Esophagus squamous epithelium (tissue), 5 donors: ENCODE measurements at places on chromosomes 13 and 19.

- no peak for DNase-seq
Observed at GRCh38 chr13:52644108-52644507, 1.9 kb downstream of the HNRNPA1L2 start.

DNA sequence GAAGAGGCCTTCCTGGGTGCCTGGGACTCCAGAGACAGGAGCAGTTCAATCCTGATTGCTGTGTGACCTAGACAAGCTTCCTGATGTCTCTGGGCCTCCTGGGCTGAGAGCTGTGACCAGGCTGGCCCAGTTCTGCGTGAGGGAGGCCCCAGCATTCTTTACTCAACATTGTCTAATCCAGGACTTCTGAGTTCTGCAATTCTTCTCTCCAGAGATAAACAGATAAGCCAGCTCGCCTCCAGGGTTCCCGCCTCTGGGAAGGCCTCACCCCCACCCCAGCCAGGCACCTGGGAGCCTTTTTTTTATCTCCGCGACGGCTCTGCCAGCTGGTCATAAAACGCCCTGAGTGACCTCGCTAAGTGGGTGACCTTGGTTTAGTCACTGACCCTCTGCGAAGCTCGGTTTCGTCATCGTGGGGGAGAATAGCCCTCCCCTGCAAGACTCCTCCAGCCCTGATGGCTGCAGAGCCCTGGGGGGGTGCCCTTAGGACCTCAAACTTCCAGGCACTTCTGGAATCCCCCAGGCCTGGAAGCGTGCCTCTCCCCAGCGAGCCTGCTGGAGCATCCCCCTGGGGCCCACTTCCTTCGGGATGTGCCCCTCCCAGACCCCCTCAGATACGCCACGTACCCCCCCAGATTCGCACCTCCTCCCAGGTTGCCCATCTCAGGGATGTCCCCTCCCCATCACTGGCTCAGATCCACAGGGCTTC is 1.9 kb downstream of the SULT2B1 start:
- DNase-seq, result no peak

GRCh38 chr13:109875746-109876145 is 89.4 kb upstream of the IRS2 start:
- no peak for DNase-seq

- DNase-seq, result no peak
Observed at GRCh38 chr19:37999309-38000213, 92.6 kb downstream of the SIPA1L3 start.

DNA sequence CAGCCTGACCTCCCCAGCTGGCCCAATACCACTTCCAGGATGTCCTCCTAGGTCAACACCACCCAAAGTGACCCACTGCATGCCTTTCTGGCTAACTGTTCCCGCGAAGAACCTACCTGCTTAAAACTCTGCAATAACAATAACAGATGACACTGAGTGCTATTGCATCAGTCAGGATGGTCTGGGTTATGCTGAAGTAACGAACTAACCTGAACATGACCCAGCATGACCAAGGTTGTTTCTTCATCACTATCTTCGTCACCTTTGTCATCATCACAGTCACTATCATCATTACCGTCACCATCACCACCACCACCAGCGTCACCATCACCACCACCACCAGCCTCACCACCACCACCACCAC is 10.6 kb upstream of the FXYD3 start:
- DNase-seq, result no peak

DNA sequence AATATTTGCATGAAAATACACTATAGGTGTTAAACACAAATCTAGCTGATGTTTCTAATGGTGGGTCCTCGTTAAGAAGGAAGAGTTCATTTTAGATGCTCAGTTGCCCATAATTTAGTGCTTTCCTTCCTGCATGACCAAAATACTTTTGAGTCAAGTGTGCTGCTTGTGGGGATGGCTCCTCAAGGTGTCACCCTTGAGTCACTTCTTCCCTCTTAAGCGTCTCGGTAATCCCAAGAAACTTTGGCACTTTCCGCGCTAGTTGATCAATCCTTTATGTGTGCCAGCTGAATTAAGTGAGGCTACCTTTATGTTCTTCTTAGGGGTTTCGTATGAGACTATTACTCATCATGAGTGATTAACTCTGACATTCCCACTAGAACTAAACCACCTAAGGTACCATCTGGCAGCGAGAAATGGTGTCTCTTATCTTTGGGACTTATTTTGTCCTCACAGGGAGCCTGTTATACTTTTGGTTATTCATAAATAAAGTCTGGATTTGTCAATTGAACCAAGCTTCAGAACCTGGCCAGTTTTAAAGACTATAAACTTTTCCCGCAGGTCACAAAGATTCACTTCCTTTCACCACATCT is 106.8 kb downstream of the NHLRC3 start:
- DNase-seq, result no peak

DNA sequence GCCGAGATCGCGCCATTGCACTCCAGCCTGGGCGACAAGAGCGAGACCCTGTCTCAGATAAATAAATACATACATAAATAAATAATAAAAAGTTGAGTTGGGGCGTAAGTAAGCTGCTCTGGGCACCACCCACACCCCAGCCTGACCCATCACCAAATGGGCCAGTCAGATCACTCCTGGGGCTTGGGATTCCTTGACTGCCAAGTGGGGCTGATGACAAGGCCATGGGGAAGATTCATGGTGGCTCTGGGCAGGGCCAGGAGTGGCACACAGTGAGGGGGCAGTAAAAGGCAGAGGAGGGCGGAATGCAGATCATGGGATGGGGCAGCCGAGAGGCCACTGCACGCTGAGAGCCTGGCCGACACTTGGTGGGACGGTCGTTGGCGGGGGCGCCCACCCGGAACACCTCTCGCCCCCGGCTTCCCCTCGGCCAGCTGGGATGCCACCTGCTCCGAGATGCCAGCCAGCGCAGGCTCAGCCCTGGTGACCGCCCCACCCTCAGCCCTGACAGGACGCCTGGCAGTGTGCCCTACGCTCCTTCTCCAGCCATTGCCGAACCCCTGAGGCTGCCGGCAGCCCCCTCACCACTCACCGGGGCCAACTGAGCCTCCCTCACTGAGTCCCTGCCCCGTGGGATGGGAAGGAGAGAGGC is 10.9 kb downstream of the ZNF653 start:
- no peak for DNase-seq

- no peak for DNase-seq
Observed at GRCh38 chr19:10430505-10431253, 10.3 kb downstream of the PDE4A start.

GRCh38 chr13:111953546-111954178 is 113.3 kb upstream of the SOX1 start:
- no peak for DNase-seq

- no peak for DNase-seq
Observed at GRCh38 chr13:72383646-72384045, 343.8 kb downstream of the MZT1 start.

DNA sequence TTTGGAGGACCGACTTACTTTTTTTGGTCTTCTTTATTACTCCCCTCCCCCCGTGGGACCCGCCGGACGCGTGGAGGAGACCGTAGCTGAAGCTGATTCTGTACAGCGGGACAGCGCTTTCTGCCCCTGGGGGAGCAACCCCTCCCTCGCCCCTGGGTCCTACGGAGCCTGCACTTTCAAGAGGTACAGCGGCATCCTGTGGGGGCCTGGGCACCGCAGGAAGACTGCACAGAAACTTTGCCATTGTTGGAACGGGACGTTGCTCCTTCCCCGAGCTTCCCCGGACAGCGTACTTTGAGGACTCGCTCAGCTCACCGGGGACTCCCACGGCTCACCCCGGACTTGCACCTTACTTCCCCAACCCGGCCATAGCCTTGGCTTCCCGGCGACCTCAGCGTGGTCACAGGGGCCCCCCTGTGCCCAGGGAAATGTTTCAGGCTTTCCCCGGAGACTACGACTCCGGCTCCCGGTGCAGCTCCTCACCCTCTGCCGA is 409 bp downstream of the FOSB start:
- no peak for DNase-seq

DNA sequence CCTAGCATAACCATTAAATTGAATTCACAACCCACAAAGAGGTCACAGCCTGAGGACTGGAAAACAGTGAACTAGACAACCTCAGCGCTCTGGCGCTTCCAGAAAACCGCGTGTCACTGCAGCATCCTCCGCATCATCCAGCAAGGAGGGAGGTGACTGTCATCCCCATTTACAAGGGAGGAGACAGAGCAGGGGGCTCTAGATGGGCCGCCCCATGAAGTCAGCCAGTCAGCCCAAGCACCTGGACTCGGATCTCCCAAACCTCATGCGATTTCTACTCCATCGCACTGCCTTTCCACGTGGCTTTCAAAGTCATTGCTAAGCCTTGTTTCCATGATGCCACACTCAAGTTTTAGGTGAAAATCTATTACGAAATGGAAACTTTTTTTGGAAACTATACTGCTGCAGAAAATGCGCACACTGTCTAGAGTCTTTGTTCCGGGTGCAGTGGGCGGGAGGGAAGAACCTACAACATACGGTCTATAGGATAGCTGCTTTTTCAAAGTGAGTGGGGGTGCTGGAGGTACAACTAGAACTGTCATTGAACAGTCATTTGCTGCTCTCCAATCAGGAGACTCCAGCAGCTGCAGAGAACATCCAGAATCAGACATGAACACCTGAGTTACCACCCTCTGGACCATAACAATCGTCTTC is 2.8 kb downstream of the AP3D1 start:
- DNase-seq, result no peak

DNA sequence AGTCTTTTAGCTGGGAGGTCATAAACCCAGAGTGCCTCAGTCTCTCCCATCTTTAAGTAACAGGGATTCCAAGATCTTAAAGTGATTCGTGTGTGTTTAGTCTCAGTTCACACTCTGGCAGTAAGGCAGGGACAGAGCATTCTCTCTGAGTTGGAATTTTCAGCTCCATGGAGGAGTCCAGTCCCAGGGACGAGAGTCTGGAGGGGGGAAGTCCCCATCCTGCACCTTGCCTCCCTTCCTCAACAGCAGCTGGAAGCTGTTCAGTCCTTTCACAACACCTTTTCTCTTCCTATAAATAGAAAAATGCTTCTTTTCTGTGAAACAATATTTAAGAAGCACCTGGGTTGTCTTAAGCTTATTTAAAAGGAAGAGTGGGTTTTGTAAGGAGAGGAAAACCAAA is 82.0 kb downstream of the KLF5 start:
- no peak for DNase-seq

DNA sequence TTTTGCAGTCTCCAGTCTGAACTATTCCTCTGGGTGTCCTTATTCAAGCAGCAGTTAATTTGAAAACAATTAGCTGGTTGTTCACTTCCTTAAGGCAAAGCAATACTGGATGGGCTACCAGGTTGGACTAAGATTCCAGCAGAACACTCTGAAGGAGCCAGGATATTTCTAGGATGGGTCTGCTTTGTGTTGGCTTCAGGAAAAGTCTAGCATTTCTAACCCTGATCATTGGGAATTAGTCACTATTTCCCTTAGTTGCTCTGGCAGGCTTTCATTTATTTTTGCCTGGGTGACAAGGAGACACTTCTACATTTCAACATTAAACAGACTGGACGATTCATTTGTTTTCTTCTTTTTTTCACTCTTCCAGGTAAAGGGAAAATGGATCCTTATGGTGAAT is 228.4 kb downstream of the ENOX1 start:
- no peak for DNase-seq

GRCh38 chr19:7815325-7815724 is 14.7 kb upstream of the EVI5L start:
- DNase-seq, result no peak

DNA sequence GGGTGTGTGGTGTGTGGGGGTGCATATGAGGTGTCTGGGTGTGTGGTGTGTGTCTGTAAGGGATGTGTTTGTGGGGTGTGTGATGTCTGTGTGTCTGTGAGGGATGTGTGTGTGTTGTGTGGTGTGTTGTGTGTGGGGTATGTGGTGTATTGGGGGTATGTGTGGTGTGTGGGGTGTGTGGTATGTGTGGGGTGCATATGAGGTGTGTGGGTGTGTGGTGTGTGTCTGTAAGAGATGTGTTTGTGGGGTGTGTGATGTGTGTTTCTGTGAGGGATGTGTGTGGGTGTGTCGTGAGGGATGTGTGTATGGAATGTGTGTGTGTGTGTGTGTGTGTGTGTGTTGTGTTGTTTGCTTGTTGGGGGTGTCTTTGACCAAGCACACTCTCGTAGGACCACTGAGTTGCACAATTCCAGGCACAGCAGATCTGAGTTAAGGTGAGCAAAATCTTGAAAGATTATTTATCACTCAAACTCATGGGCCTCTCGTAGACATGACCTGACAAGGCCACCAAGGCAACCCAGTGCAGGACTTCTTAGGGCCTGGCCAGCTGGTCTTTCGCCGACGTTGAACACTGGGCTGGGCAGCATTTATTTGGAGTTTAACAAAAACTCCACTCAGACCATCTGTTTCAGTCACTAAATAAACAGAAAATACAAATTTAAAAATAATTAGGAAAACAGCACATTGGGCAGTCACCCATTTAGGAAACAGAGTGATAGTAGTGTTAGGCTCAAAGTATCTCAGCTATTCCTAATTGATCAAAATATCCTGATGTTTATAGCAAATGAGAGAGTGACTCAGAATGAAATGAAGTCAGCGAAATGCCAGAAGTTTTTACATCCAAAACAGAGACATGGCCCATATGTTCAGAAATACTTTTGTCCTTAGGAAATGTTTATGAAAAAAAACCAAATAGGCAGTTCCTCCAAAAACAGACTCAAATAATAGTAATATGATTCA is 301.1 kb downstream of the FGF9 start:
- DNase-seq, result no peak

- no peak for DNase-seq
Observed at GRCh38 chr13:54750521-54750920, 1721.9 kb downstream of the OLFM4 start.

- no peak for DNase-seq
Observed at GRCh38 chr19:38425810-38426466, at the start of gene RASGRP4. Gene RASGRP4, minus strand, starts transcription at chr19:38426219. Its CDS starts 128 bp downstream, at chr19:38426091.

DNA sequence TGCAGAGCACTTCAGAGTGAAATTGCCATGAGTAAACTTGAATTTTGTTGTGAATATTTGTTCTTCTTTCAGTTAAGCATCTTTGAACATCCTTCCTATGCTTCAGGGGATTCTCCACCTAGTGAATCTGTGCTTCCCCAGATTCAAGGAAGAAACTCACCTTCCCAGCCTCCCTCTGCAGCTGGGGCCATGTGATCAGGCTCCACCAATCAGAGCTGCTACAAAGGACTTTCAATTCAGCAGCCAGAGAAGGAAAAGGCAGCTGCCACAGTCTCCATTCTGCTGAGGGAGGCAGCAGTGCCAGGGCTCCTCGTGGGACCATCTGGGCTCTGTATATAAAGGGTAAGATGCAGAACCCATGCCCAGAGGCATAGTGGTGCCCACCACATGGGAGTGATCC is 89.7 kb upstream of the SIAH3 start:
- no peak for DNase-seq

GRCh38 chr13:68170961-68171360 is 940.8 kb upstream of the PCDH9 start:
- no peak for DNase-seq

- no peak for DNase-seq
Observed at GRCh38 chr13:31978021-31978420, 53.6 kb upstream of the FRY start.

DNA sequence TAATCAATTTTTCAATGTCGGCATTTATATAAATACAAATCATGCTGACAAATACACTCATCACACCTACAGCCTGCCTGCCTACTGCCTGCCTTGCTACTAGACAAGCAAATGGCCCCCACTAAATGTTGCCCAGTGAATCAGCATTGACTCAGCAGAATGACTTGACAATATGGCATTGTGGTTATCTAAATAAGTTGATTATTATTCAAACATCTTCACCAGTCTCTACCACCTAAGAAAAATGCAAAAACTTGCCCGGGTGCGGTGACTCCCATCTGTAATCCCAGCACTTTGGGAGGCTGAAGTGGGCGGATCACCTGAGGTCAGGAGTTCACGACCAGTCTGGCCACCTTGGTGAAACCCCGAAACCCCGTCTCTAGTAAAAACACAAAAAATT is 296.1 kb downstream of the PCDH9 start:
- no peak for DNase-seq

- no peak for DNase-seq
Observed at GRCh38 chr13:110387451-110388107, 80.5 kb downstream of the COL4A2 start.
